A549 treated with ZK216348 at 1 μM for 4 hours (cell line): ENCODE measurements at places on chromosomes 5 and 9. TPM values are rescaled to one million over a fixed set of nuclear protein-coding genes. Genes with fewer than 3 reads are reported as not detected.

Gene TCF7
- 10.0 to 14.9 TPM (median 13.3 TPM) in 5 replicates for total RNA-seq

Gene BSPRY
- 0.06 to 0.10 TPM in 2 of 5 replicates, not detected in the others for total RNA-seq

Gene MCC
- 0.22 to 0.38 TPM (median 0.37 TPM) in 5 replicates for total RNA-seq

Gene CYSRT1
- 2.8 to 5.4 TPM (median 4.2 TPM) in 5 replicates for total RNA-seq

Gene ADAMTS16
- total RNA-seq: 1.3 to 2.3 TPM (median 1.4 TPM) in 5 replicates

Gene LRRC26
- 0.39 to 2.0 TPM (median 1.6 TPM) in 5 replicates for total RNA-seq

Gene DMRTA1
- 0.63 to 0.88 TPM (median 0.79 TPM) in 5 replicates for total RNA-seq

Gene ADRB2
- 0.53 to 1.2 TPM (median 0.73 TPM) in 5 replicates for total RNA-seq

Gene PHF24
- total RNA-seq: 0.05 to 0.29 TPM (median 0.12 TPM) in 4 of 5 replicates, not detected in the other

Gene CAVIN4
- 0.38 to 0.86 TPM (median 0.56 TPM) in 5 replicates for total RNA-seq

Gene MPDZ
- total RNA-seq: 10.6 to 13.4 TPM (median 13.0 TPM) in 5 replicates

Gene GPRIN1
- total RNA-seq: 7.3 to 10.8 TPM (median 10.2 TPM) in 5 replicates

Gene CEP72
- total RNA-seq: 6.5 to 12.4 TPM (median 10.8 TPM) in 5 replicates

Gene ELAVL2
- not detected in 5 replicates for total RNA-seq

Gene PDZD2
- total RNA-seq: 0.15 to 0.45 TPM (median 0.25 TPM) in 5 replicates

Gene GLDC
- total RNA-seq: 13.6 to 14.5 TPM (median 14.1 TPM) in 5 replicates

Gene QRFP
- not detected in 5 replicates for total RNA-seq

Gene SHOC1
- total RNA-seq: 0.07 TPM in 1 of 5 replicates, not detected in the others

Gene SPARC
- 13.5 to 27.1 TPM (median 21.9 TPM) in 5 replicates for total RNA-seq

Gene SNCAIP
- total RNA-seq: not detected in 5 replicates

Gene OSMR
- total RNA-seq: 49.0 to 77.8 TPM (median 68.1 TPM) in 5 replicates

Gene FUT7
- total RNA-seq: 0.07 TPM in 1 of 5 replicates, not detected in the others

Gene NR4A3
- total RNA-seq: 1.5 to 3.0 TPM (median 2.3 TPM) in 5 replicates

Gene AKNA
- total RNA-seq: 3.9 to 4.4 TPM (median 4.2 TPM) in 5 replicates

Gene ARID3C
- total RNA-seq: 0.13 to 0.23 TPM (median 0.19 TPM) in 3 of 5 replicates, not detected in the others

Gene ANKDD1B
- 0.14 to 0.17 TPM in 2 of 5 replicates, not detected in the others for total RNA-seq

Gene TSSK1B
- not detected in 5 replicates for total RNA-seq

Gene HTR1A
- not detected in 5 replicates for total RNA-seq

Gene C5orf58
- total RNA-seq: not detected in 5 replicates

Gene PPIC
- total RNA-seq: 14.9 to 20.3 TPM (median 17.7 TPM) in 5 replicates

Gene SLC36A3
- not detected in 5 replicates for total RNA-seq

Gene ANKRD55
- not detected in 5 replicates for total RNA-seq

Gene PCDHAC2
- total RNA-seq: 3.3 to 7.4 TPM (median 4.4 TPM) in 5 replicates

Gene MAMDC2
- 0.18 to 0.43 TPM (median 0.21 TPM) in 5 replicates for total RNA-seq

Gene COL15A1
- total RNA-seq: 0.28 to 0.58 TPM (median 0.39 TPM) in 5 replicates

Gene UIMC1
- 41.3 to 46.6 TPM (median 45.0 TPM) in 5 replicates for total RNA-seq

Gene EQTN
- not detected in 5 replicates for total RNA-seq

Gene NNT
- total RNA-seq: 8.3 to 14.5 TPM (median 11.2 TPM) in 5 replicates

Gene SPINK13
- total RNA-seq: not detected in 5 replicates

Gene C8G
- total RNA-seq: 0.56 to 2.0 TPM (median 1.1 TPM) in 4 of 5 replicates, not detected in the other

Gene NMUR2
- 0.11 to 0.13 TPM (median 0.11 TPM) in 4 of 5 replicates, not detected in the other for total RNA-seq

Gene IRX4
- 0.37 to 0.59 TPM (median 0.46 TPM) in 4 of 5 replicates, not detected in the other for total RNA-seq

Gene ARSI
- total RNA-seq: 22.1 to 46.5 TPM (median 38.3 TPM) in 5 replicates

Gene SLC34A1
- total RNA-seq: not detected in 5 replicates

Gene LRRC19
- not detected in 5 replicates for total RNA-seq

Gene FGF18
- 0.75 to 1.2 TPM (median 0.80 TPM) in 5 replicates for total RNA-seq

Gene FOXD4L6
- not detected in 5 replicates for total RNA-seq

Gene FOXD4L5
- total RNA-seq: 0.06 to 0.11 TPM (median 0.11 TPM) in 3 of 5 replicates, not detected in the others

Gene NTNG2
- total RNA-seq: 1.2 to 4.8 TPM (median 3.1 TPM) in 5 replicates

Gene ERCC8
- 11.9 to 15.7 TPM (median 13.0 TPM) in 5 replicates for total RNA-seq

Gene PCDHA6
- total RNA-seq: 0.04 to 0.12 TPM (median 0.12 TPM) in 3 of 5 replicates, not detected in the others
